ENCODE measurements at places on chromosomes 2 and 18. TPM values are rescaled to one million over a fixed set of nuclear protein-coding genes. Genes with fewer than 3 reads are reported as not detected.
A peak's percentile ranks its signal among the peaks of the same experiment; 100 is the strongest.

Gene CPO
- total RNA-seq, result not detected

- DNase-seq, result no peak
These were observed 20.8 kb downstream of the TLK1 start for GRCh38 chr2:171139860-171140259.

Gene MAP3K19
- not detected for total RNA-seq

GRCh38 chr2:144163592-144163991 lies 356.3 kb downstream of the ZEB2 start:
- no peak for DNase-seq

GRCh38 chr2:122800781-122801180 lies 1045.3 kb downstream of the TSN start:
- no peak for DNase-seq

GRCh38 chr2:230985519-230986231 lies 10.2 kb upstream of the SPATA3 start:
- DNase-seq, result no peak

DNA sequence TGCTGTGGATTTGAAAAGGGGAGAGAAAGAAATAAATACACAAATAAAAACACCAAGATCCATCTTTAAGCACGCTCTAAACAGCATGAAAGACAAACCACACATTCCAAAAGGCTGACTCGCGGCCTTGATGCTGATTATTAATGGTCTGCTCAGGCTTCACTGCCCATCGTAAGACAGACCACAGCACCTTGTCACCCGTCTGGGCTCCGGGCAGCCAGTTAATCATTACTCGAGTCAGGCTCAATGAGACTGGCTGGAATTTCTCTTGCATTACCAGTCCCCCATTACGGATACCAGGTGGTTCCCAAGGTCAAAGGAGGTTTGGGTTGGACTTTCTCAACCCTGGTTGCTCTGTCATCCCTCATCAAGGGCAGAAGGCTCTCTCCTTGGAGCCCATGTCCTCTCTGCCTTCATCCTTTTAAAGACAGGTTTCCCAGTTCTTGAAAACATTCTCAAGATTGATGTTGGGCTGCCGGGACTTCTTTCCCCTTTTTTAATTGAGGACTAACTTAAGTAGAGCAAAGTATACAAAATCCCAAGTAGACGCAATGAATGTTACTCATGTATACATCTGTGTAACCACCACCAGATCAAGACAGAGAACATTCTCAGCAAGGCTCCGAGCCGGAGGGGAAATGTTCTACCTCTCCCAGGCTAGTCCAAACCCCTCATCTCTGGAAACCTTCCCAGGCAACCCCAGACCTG lies 8.1 kb downstream of the SMAD7 start:
- DNase-seq, result peak; percentile 99

DNA sequence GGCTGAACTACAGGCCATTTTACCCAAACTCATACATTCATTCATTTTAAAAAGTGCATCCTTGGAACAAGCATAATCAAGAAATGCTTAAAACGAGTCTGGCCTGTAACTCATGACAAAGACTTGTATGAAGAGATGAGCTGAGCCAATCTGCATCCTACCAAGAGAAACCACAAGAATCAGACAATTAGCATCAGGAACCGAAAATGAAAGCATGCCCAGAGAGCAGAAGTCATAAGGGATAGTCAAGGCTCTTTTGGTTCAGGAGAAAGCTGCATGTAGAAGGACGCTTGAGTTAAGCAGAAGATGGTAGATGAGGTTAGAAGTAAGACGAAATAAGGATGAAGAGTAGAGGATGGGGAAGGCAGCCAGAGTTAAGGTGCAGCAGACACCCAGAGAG lies 137.0 kb upstream of the CTNNA2 start:
- no peak for DNase-seq

DNA sequence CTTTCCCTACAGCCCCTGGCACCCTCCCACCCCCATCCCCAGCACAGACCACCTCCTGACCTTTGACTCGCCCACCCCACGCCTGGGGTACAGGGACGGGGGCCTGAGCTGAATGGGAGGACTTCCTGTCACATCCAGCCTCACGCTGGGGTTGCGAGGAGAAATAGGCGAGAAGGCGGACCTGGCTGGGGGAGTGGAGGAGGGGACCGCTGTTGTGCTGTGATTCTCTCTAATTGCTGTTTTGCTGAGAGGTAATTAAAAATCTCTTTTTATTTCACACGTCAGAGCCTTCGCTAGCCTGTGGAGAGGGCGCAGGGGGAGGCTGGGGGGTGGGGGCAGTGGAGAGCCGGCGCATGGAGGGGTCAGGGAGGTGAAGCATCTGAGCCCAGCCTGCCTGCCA lies 9.7 kb upstream of the ECEL1 start:
- DNase-seq, result no peak

Gene SIX3
- total RNA-seq, result not detected

DNA sequence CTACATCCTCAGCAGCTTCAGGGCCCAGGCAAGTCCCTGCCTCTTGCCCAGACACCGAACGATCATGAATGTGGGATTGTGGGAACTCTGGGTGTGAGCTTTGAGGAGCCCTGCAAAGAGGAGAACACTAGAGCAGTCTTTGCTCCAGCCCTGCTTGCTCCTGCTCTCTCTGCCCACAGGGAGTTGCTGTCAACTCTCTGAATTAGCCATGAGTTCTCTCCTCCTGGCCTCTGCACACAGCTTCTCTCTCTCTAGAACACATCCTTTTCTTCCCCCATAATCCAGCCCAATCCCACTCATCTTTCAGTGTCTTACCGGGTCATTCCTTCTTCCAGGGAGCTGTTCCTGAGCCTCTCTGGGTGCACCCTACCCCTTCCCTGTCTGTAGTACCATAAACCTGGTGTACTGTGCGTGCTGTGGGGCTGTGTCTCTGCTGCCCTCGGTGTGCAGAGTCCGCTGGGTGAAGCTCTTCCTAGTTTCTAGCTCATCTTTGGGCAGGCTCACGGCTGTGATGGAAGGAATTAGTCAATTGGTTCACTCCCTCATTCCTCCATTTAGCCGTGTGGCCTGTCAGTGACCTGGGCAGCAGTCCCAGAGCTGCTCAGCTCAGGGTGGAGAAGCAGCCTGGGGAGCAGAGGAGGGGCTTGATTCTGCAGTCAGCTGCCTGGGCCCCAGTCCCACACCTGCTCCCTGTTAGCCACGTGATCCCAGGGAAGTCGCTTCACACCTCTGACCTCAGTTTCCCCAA lies 132.9 kb upstream of the HDAC4 start:
- no peak for DNase-seq

DNA sequence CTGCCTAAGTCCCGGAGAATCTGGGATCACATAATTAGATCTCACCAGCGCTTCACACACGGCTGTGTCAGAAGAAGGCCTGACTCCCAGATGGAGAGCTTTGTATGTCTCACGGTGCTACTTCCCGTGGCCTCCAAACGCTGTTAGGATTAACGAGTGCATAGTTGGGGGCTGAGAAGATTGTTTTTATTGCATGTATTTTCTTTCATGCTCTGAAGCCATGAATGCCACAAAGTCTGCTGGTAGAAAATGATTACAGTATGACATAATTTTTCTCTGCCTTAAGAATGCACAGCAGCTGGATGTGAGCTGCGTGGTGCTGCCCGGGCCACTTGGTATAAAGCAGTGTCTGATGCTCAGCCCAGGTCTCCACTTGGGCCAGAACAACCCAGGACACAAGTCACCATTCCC lies 166.5 kb downstream of the SEPTIN10 start:
- peak; percentile 82 for DNase-seq

DNA sequence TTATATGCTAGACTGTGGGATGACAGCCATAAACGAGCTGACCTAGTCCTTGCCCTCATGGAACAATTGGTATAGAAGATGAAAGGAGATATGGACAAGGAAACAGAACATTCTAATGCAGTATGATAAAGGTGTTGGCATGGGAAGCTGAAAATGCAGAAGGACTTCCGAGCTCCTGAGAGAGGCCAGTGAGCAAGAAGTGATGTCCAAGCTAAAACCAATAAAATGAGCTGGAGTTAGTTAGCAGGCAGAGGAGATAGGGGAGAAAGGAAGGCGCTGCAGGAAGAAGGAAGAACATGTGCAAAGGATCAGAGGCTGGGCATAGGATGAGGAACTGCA lies 64.5 kb downstream of the BOD1L2 start:
- DNase-seq, result no peak

- DNase-seq, result no peak
These were observed 142.0 kb upstream of the SPOPL start for GRCh38 chr2:138359532-138359931.

- no peak for DNase-seq
These were observed 138.3 kb upstream of the STON1 start for GRCh38 chr2:48391616-48392015.

Gene TMEM200C
- 4.9 TPM for total RNA-seq

Gene COLEC12
- 1.8 TPM for total RNA-seq

Gene PDE1A
- total RNA-seq, result 0.08 TPM

DNA sequence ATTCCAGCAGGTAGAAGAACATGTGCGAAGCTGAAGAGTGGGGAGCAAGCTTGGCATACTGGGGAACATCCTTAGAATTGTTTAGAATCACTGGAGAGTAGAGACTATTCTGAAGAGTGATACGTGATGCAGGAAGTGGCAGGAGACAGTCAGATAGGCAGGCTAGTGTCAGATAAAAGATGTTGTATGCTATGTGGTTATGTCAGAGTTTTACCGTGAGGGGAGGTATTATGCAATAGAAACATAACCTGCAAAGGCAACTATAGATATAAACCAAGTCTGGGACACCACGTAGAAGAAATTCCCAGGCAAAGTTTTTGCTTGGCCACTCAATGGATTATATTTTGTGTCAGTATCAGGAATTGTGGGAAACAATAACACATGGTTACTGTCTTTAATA lies 62.0 kb upstream of the ZSWIM2 start:
- DNase-seq, result no peak

Gene DYNAP
- total RNA-seq, result not detected

DNA sequence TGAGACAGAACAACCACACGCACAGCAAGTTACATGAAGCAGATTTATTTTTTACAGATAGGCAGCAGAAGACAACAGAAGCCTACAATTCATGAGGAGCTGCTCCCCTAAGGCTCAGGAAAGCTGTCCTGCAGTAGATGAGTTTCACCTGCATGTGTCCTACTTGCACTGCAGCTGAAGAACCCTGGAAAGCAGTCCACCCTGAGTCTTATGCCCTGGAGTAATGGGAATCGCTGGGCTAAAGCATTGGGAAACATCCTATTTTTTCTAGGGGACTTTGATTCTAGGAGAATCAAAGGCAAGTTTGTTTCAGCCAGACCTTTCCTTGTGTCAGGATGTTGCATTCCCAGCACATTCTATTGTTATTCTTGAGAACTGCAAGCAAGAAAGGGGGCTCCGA lies 304.8 kb downstream of the LRATD1 start:
- DNase-seq, result no peak

- DNase-seq, result no peak
These were observed 14.3 kb upstream of the STAM2 start for GRCh38 chr2:152189622-152190495.

GRCh38 chr2:61911510-61911909 lies 6.0 kb downstream of the COMMD1 start:
- DNase-seq, result no peak

Gene C1QL2
- total RNA-seq, result not detected

DNA sequence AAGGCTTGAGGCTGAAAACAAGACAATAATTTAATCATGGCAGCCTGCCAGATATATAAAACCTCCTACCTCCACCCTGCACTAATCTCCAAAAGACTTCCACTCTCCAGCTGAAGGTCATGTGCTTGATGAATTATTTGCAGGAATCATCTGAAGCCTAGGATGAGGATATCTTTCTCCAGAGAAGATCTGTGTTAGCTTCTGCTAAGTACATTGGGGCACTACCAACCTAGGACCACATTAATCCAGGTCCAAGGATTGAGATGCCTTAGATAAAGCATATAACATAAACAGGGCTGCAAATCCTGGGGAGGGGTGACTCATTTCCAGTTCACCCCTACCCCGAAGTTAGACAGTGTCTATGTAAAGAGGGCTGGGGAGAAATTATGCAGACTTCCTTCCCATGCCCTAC lies 80.5 kb upstream of the FRZB start:
- DNase-seq, result no peak

- no peak for DNase-seq
These were observed 1.8 kb upstream of the SALL3 start for GRCh38 chr18:78977637-78978348.

DNA sequence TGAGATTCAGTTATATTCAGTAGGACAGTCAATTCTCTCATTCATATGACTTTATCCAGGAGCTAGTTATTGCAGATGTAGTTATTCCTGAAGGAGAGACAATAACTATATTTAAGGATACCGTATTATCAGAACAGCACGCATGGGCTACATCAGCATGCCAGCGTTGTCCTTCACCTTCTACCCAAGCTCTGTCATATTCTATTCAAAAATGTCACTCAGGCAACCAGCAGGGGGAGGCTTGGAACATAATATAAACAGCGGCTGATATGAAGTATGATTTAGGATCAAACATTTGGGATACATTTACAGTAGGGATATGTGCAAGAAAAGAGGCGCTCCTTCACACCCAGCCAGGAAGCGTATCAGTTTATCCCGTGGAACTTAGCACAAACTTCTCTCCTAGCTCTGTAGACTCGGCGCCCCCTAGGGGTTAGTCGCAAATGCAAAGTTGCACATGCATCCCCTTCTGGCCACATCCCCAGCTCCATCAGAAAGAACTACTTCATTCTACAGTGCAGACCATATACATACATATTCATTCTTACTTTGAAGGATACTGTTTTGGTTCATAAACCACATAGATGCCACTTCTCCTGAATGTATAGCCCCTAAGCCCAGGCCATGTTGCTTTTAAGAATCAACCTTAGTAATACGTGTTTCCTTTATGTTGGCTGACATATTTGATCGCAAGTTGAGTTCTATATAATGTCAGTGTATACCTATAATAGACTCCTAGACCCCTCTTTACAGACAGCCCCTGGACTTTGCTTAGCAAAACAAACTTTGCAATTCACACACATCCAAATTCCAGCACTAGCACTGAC lies 759.4 kb downstream of the ADCYAP1 start:
- no peak for DNase-seq

DNA sequence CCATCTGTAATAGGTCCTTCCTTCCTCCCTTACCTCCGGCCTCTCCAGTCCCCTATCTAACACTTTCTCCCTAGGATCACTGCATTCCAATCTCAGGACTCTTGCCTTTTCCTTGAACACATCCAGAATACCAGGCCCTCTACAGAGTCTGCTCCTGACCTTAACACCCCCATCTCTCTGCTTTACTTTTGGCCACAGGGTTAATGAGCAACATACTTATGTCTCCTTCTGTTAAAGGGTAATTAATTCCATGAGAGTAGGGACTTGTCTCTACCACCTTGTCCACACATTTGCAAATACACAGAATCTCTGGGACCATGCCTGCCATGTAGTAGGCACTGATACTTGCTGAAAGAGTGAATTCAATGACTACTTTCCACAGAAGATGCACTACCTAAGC lies 94.9 kb downstream of the COBLL1 start:
- peak; percentile 62 for DNase-seq

- DNase-seq, result no peak
These were observed 28.0 kb downstream of the KIAA2012 start for GRCh38 chr2:202101026-202101579.

- no peak for DNase-seq
These were observed 93.9 kb downstream of the SPTBN1 start for GRCh38 chr2:54549917-54550518.

Measured in kidney epithelial cell (primary cell).